Stimulated activated CD4-positive, alpha-beta T cell treated with anti-CD3 and anti-CD28 coated beads, Interleukin-15, amount 100 ng/mL, for 1 hour (primary cell): ENCODE measurements at places on chromosomes 1 and 21.

DNA sequence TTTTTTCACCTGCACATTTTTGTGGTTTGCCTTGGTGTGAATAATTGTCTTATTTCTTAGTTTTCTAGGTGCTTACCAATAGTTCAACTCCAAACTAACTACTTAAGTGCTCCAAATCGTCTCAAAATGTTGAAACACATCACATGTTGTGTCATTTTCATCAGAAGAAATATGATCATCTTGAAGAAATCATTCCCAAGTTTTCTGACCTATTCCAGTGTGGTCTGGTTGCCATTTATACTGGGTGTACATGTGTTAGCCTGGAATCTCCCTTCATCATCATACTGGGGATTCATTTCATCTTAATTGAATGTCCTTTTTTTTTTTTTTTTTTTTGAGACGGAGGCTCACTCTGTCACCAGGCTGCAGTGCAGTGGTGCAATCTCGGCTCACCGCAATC is 67.0 kb downstream of the EIF2B3 start:
- no peak for DNase-seq

GRCh38 chr1:65317866-65318653 is 8.7 kb downstream of the DNAJC6 start:
- no peak for DNase-seq

- no peak for DNase-seq
These were observed 9.1 kb upstream of the CDK18 start for GRCh38 chr1:205495237-205495823.

DNA sequence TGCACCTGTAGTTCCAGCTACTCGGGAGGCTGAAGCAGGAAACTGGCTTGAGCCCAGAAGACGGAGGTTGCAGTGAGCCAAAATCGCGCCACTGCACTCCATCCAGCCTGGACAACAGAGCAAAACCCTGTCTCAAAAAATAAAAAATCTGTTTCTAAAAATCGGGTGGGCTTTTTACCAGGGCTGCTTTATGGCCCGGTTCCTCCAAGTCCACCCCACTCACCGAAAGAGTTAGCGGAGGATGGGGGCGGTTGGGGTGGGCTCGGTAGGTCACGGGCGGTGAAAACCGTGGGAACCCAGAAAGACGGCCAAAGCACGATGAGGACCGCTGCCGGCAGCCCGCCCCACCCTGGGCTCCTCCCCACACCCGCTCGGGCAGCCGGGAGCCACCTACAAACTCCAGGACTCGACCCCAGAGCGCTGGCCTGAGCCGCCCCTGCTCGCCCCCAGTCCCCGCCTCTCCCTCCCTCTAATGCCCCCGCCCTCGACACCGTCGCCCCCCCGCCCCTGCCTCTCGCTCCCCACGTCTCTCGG is 846 bp upstream of the PER3 start:
- DNase-seq: no peak

DNA sequence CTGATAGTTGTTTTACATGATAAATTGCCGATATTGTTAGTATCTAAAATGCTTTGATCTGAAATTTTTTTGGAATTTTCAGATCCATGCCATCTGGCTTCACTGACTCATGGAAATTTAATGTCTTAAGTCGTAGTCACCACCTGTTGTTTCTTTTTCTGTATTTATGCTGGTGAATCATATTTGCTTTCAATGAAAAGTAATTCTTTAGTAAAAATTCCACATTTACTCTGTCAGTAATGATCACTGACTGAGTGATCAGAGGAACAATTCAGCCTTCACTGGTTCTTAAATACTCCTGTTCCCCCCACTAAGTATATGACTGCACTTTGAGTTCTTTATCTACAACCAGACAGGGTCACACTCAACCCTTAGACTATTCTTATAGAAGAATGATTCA is 185.6 kb upstream of the NRIP1 start:
- DNase-seq: no peak
